ENCODE measurements at places on chromosomes 1 and 21.

DNA sequence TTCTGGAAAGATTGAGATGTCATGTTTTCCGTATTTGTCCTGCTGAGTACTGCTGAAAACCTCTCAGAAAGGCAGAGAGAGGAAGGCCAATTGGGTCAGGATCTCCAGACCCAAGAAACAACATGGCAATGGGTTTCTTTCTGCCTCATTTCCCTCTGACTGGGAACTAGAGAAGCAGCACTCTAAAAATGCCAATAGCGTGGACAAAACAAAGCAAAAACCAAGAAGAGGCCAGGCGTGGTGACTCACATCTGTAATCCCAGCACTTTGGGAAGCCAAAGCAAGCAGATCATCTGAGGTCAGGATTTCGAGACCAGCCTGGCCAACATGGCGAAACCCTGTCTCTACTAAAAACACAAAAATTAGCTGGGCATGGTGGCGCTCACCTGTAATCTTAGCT, 18.3 kb downstream of the TNFRSF9 start:
- no peak for DNase-seq

- DNase-seq, result no peak
Measured at GRCh38 chr21:33036430-33037162, 10.9 kb downstream of the OLIG2 start.

GRCh38 chr1:205313563-205314308, 7.8 kb downstream of the NUAK2 start:
- no peak for DNase-seq

DNA sequence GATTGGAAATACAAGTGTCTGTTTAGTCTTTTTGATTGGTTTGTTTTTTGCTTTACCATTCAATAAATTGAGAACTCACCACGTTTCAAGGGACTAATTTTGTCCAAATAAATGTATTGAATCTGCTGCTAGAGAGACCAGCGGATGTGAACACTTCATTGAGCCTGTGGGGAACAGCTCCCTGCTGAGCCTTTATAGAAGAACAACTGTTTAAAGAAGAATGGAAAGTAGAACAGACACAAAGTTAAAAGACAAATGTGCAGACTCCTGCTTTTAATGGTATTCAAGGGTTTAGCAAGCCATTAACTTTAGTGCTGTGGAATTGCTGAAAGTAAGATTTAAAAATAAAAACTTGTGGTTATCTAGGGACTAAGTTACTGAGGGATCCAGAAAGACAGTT, 817.7 kb upstream of the B3GALT2 start:
- DNase-seq, result no peak

DNA sequence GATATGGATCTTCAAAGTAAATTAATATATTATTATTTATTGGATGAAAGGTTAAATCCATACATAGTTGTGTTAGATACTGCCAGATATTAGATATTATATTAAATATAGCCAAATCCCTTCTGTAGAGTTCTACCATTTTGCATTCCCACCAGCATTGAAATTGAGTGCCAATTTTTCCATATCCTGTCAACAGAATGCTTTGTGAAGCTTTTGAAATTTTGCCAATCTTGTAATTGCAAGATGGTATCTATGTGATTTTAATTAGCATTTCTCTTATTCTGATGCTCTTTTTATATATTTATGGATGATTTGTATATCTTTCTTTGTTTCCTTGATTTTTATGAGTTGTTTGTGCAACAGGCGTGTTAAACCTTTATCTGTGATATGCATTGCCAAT, 67.0 kb upstream of the CD34 start:
- no peak for DNase-seq
